ENCODE measurements at places on chromosomes 2 and 18. TPM values are rescaled to one million over a fixed set of nuclear protein-coding genes. Genes with fewer than 3 reads are reported as not detected.

GRCh38 chr2:210198326-210198725 is 26.9 kb downstream of the ACADL start:
- peak; percentile 45 for DNase-seq

GRCh38 chr2:159506764-159507440 is 109.4 kb downstream of the BAZ2B start:
- peak; percentile 46 for DNase-seq

DNA sequence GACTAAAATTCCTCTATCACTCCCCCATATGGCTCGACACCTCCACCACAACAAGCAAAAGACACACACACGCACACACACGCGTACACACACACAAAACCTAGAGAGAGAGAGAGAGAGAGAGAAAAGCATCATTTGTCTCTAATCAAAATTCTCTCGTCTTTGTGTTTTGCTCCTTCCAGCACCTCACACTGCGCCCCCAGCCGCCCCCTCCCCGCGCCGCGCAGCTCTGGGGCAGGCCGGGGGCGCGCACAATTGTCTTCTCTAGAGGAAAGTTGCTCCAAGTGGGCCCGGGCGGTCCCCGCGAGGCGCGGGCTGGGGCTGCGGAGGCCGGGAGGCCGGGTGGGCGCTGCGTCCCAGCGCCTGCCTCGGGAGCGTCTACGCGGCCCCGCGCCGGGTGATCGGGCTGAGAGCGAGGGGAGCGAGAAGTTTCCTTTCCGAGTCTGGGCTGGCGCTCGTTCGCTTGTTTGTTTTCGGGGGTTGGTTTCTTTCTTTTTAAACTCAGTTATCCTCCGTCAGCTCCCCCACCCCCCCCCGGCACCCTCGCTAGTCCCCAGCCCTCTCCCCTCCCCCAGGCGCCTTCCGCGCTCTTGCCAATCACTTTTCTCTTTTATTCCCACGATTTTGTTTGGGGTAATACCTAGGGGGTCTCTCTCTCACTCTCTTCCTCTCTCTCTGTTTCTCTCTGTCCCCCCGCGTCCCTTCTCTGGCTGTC is 4.1 kb downstream of the ZEB2 start:
- peak; percentile 76 for DNase-seq

- no peak for DNase-seq
Observed at GRCh38 chr2:71793926-71794325, 340.6 kb downstream of the DYSF start.

GRCh38 chr2:19762142-19762541 is 139.6 kb downstream of the TTC32 start:
- peak; percentile 30 for DNase-seq

DNA sequence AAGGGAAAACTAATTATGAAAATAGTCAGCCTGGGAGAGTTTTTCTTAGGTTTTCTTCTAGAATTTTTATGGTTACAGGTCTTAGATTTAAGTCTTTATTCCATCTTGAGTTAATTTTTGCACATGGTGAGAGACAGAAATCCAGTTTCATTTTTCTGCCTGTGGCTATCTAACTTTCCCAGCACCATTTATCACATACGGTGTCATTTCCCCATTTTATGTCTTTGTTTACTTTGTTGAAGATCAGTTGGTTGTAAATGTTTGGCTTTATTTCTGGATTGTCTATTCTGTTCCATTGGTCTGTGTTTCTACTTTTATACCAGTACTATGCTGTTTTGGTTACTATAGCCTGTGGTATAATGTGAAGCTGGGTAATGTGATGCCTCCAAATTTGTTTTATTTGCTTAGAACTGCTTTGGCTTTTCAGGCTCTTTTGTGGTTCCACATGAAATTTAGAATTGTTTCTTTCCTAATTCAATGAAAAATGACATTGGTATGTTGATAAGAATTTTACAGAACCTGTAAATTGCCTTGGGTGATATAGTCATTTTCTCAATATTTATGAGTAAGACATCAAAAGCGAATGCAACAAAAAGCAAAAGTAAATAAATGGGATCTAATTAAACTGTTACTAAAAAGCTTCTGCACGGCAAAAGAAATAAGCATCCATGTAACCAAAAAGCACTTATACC is 146.1 kb upstream of the NOL4 start:
- DNase-seq: no peak

- no peak for DNase-seq
Observed at GRCh38 chr2:21890041-21890440, 766.3 kb downstream of the TDRD15 start.

DNA sequence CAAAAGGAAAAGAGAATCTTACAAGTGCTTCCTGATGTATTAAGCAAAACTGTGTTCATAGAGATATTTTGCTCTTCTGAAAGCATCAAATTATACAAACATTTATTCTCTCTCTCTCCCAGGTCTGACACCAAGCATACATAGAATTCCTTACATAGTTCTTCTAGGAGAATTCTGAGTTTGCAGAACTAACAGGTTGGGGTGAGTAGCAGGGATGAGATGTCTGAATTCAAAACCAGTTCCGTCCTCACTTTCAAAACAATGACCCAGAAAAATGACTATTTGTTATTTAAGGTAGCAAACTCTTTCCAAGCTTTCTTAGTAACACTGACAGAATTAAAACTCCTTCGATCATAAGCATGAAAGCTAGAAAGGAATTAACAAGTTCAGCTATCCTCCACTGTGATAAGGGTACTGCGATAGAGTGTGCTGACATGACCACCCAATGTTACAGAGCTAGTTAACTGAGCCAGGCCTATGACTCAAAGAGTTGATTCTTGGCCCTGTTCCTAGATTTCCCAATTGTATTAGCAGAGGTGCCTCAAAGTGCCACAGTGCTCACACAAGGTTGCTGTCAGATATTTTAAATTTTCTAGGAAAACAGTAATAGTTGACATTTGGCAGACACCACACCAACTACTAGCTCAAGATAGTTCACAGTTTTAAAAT is 85.8 kb upstream of the SETBP1 start:
- DNase-seq: peak; percentile 90

- DNase-seq: peak; percentile 17
Observed at GRCh38 chr18:28002841-28003240, 174.1 kb downstream of the CDH2 start.

GRCh38 chr18:66587430-66587829 is 16.5 kb downstream of the CDH19 start:
- no peak for DNase-seq

- no peak for DNase-seq
Observed at GRCh38 chr2:3368261-3368722, 9.3 kb downstream of the EIPR1 start.

DNA sequence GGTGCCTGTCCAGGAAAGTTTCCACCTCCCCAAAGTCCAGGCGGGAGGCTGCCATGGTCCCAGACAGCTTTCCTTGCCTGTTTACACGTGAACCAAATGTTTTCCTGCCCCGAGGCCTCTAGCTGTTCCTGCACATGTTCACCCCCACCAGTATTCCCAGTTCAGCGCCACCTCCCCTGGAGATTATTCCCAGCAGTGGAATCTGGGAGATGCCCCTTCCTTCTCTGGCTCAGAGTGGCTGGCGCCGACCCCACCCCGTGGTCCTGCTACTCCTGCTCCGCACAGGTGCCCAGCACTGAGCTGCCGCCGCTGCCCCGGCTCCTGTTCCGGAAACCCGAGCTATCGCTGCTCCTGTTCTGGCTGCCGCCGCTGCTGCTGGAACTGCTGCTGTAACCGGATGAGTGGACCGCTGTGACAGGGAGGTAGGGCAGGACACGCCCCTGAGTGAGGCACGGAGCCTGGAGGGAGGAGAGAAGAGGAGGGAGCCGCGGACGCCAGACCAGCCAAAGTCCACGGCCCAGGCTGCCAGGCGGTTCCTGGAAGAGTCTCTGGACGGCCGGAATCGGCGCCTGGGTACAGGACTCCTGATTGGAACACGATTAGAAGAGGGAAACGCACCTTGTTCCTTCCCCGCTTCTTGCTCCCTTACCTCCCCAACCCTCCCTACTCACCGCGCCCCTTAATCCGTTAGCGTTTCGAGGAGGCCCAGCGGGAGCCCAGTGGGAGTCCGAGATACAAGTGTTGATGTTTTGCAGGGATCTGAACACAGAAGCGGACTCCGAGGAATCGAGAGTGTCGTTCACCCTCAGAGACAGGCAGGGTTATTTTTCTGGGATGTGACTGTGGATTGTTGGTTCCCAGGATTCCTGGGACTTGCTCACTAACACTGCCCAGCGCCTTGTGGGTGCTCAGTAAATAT is at the start of gene PDE11A:
TSS of gene PDE11A (minus strand) at position 395 of the 919 bp plus-strand sequence. CDS start at position 55, 340 bp downstream.
- peak; percentile 93 for DNase-seq

DNA sequence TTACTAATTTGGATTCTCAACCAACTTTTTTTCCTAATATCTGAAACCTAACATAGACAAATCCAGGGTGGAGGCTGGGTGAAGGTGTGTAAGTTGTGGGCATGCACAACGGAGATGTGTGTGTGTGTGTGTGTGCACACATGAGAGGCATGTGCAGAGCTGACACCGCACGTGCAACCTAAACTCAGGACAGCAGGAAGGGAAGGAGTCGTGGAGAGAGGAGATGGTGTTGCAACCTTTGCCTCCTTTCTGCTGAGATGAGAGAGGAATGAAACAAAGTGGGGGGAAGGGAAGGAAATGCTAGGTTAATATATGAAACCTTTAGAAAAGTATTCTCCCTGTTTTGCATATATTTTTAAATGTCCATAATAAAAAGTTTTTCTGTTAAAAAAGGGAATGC is 64.7 kb downstream of the KCTD1 start:
- no peak for DNase-seq

GRCh38 chr2:205473791-205474190 is 208.5 kb upstream of the NRP2 start:
- no peak for DNase-seq

- peak; percentile 90 for DNase-seq
Observed at GRCh38 chr18:70384181-70384790, 95.4 kb downstream of the SOCS6 start.

DNA sequence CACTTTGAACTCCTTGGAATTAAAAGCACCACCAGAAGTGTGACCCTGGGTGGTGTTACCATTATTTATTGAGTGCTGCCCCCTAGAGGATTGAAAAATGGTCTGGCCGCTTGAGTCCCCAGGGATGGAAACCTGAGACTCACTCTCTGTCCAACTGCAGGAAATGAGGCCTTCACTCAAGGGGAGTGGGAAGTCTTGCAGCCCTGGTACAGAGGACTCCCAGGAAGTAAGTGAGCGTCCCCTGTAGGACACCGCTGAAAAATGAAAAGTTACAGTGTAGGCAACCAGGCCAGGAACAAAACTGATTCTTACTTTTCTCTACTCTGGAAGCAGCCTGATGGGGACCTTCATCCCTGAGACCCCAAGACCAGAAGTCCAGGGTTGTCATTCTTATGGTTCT is 2.2 kb upstream of the NRP2 start:
- DNase-seq: peak; percentile 87

- DNase-seq: peak; percentile 89
Observed at GRCh38 chr2:42117923-42118753, 51.0 kb upstream of the EML4 start.

DNA sequence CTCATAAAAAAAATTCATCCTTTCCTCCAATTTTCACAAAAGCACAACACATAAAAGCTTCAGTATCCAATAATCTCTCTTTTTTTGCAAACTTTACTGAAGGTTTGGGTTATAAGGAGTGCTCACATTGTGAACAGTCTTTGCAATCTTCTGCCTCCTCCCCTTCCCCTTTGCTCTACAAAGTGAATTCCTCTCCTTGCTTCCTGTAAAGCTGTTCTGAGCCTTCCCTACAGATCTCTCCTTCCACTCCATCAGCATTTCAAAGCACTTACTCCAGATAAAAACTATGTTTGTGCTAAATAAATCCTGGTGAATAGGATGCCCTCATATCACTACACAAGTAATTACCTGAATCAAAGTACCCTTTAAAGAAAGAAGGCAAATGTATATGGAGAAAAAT is 4.6 kb upstream of the PDK1 start:
- no peak for DNase-seq

DNA sequence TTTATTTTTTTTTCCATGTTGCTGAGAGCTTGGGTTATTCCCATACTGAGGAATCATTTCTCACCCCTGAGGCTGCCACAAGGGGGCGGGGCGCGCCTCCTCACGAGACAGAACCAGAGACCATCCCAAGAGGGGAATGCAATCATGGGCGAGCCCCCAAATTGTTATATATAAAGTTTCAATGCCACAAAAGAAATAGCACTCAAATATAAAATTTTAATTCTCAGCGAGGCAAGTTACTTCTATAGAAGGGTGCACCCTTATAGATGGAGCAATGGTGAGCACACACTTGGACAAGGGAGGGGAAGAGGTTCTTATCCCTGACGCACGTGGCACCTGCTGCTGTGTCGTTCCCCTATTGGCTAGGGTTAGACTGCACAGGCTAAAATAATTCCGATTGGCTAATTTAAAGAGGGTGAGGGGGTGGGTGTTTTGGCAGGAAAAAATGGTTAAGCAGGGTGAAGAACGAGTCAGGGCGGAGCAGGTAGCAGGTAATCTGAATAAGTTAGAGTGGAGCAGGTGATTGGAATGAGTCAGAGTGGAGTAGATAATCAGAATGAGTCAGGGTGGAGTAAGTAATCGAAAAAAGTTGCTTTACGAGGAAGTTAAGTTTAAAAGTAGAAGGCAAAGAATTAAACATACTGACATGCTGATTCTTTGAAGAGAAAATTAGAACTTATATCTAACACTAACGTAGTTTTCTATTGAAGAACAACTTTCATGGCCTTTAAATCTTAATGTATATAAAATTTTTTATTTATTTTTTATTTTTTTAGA is 177.5 kb downstream of the MTCL1 start:
- peak; percentile 20 for DNase-seq

DNA sequence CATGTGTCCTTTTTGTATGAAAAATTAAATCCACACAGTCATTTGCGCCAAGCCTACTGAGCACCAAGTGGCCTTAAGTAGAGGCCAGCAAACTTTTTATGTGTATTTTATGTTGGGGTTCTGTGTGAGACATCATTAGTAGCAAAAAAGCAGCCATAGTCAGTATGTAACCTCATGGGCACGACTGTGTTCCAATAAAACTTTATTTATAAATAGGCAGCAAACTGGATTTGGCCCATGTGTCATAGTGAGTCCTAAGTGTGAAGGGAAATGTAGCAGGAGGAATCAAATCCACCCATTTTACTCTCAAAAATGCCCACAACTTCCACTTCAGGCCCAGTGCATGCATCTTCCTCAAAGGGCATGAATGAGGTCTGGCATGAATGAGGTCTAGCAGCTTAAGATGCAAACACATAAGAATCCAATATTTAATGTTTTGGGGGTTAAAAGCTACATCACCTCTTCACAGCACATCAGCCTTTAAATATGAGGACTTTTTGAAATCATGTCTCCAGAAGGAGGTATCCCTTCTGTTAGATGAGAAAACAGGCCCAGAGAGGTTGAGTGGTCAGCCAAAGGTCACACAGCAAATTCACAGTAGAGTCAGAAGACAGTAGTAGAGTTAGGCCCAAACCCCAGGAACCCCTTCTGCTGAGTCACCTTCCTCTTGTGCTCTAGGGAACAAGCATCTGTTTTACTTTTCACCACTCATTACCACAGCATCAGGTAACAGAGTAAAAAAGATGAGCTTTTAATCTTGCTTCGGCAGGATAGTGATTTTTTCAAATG is 45.6 kb downstream of the MREG start:
- no peak for DNase-seq

SLC66A2 gene
- 67.0 TPM for total RNA-seq

NGEF gene
- total RNA-seq: not detected

CD8B2 gene
- not detected for total RNA-seq

SCG2 gene
- 0.25 TPM for total RNA-seq

MC4R gene
- total RNA-seq: 0.32 TPM

RUFY4 gene
- total RNA-seq: not detected

SIGLEC15 gene
- 0.22 TPM for total RNA-seq

CHRND gene
- total RNA-seq: not detected

HOXD4 gene
- total RNA-seq: 7.8 TPM

Data from GM23248 (cell line).